ENCODE measurements at places on chromosomes 11 and 22.
A peak's percentile ranks its signal among the peaks of the same experiment; 100 is the strongest.

DNA sequence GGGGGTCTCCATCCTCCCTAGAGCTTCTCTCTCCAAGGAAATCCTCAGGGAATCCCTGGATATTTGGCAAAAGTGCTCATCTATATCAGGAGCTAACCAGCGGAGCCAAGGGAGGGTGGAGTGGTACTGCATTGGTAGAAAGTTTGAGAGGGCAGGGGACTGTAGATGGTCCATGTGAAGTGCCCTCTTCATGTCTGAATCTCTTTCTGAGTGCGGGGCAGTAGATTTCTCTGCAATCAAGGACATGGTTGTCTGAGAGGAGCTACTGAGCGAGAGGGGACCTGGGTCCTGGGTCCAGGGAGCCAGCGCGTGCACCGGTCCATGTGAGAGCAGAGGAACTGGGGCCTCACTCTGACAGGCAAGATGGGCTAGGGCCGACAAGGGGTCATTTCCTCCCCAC, 701 bp downstream of the DIXDC1 start:
- peak; percentile 47 for DNase-seq

GRCh38 chr11:61760946-61761345, 8.5 kb downstream of the MYRF start:
- DNase-seq = no peak

DNA sequence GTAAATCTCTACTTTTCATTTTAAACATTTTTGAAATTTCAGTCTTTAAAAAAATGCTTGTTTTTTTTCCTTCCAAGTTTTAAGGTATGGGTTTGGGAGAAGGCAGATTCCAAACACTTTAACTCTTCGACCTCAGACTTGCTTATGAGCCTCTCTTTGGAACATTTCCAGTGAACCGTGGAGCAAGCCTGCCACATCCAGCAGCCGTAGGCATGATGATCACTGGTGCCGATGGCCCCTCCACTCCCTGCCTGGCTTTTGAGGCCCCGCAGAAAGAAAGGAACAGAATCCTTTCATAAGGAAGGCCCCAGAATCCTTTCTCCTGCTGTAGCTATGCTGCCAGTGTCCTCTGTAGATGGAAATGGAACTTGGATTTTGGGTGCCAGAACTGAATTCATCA, 50.7 kb downstream of the BMAL1 start:
- DNase-seq = no peak

DNA sequence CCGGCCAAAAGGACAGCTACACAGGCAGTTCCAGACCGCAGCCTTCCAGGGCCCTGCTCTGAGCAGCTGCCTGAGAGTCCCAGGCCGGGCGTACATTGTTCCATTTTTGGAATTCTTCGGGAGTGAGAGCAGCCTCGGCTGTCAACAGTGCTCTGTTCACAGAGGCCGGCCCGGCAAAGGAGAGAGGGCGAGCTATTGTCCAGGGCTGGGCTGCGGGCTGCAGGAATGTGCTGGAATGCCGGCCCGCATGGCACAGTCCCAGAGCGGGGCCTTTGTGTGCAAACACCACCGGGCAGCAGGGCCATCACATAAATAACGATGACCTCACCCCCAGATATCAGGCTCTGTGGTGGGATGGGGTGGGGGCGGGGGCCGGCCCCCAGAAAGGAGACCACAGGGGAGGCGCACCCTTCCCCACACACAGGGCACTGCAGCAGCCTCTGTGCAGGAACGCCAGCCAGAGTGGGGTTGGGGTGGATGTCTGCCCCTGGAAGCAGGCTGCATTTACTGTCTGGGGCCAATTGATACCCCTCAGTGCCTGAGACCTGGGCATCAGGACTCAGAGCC, 15.8 kb downstream of the LINC01488 start:
- DNase-seq = peak; percentile 94

- DNase-seq = no peak
These were observed 186.6 kb downstream of the JRKL start for GRCh38 chr11:96576383-96576782.

DNA sequence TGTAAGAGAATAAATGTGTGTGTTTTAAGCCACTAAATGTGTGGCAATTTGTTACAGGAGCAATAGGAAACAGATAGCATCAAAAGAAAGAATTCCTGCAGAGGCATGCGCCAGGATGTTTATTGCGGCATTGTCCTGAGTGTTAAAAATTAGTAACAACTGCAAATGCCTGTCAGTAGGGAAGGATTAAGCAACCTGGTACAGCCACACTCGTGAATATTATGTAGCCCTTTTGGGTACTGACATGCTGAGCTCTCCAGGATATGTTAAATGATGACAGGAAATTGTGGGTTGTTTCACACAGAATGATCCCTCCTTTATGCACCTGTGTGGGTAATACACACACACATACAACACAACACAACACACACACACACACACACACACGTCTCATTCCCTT, 69.7 kb upstream of the MYOD1 start:
- no peak for DNase-seq

DNA sequence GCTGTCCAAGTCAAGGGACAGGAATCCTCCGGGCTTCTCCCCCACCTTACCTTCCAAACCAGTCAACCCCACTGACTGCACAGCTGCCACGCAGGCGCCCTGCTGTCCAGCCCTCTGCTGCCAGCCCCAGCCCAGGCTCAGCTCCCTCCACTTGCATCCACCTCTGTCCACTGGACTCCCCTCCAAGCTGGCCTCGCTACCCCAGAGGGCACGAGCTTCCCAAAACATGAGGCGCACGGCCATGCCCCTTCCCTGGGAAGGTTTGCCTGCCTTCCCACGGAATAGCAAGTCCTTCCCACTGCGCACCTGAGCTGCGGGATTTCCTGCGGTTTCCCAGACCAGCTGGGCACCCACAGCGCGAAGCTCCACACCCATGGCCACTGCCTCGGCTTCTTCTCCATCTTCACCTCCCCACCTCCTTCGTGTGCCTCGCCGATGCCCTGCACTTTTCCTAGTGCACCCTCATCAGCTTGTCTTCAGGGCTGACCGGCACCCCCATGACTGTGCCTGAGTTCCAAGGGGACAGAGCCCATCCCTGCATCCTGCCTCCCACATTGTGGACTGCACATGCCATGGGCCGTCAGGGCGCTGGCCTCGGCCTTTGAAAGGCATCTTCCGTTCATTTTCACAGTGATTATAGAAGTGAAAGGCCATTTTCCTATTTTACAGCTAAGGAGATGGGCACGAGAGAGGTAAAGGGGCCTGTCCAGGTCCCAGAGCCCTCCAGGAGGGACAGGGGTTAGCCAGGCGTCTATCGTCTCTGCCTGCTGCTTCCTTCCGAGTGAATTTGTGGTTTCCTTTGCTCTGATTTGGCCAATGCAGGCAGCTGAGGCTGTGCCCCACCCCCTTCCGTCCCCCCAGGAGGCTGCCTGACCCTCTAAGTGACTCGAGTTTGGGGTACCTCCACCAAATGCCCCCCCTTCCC, 16.4 kb downstream of the IFITM10 start:
- DNase-seq = no peak

DNA sequence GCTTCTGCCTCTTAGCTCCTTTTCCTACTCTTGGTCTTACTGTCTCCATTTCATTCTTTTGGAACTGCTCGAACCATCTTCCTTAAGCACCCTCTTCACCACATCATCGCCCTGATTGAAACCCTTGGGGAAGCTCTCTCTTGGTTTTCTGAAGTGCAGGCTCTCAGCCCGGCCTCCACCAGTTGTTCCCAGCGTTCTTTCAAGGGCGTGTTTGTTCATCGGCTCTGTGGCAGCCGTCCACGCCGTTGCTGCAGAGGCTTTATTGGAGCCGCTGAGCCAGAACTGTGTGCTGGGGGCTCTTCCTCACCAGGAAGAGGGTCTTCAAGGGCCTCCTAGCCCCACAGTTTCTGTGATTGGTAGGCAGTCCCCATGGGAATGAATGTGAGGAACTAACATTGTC, 214.1 kb downstream of the TBC1D22A start:
- DNase-seq = no peak

GRCh38 chr11:117045196-117045595, 53.0 kb downstream of the SIK3 start:
- DNase-seq = peak; percentile 90

GRCh38 chr11:65496304-65497140, 2.3 kb upstream of the MALAT1 start:
- peak; percentile 70 for DNase-seq

DNA sequence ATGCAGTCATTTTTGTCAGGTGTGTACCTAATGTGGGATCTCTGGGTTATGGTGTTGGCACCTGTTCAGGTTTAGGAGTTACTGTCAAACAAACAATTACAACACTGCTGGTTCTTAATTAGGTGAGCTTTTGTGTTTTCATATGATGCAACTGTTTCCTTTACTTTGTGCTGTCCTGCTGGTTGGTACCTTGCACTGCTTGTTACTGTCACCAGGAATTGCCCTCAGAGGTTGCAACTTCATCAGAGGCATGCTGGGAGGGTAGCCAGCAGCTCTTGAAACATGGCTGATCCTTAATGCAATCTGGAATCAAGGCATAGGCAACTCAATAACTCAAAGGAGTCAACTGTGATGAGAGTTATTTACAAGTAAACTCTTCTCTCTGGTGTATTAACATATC, 400.3 kb downstream of the MIAT start:
- DNase-seq = no peak

DNA sequence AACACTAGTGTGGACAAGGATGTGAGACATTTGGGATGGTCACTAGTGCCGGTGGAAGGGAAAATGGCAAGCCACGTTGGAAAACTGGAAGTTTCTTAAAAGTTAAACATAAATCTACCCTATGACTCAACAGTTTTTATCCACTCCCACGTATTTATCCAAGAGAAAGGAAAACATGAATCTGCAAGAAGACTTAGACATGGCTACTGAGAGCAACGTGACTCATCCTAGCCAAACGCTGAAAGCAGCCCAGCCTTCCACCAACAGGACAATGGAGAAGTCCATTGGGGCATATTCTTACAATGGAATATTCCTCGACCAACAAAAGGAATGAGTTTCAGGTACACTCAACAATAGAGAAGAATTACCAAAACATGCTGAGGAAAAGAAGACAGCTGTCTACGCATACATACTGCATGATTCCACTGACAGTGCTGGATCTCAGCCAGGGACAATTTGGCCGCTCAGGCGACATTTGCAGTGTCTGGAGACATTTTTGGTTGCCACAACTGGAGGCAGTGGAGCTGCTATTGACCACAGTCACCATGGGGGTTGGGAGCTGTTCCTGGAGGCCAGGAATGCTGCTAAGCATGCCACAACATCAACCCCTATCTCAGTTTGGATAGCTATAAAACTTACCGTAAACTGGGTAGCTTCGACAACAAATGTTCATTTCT, 21.2 kb downstream of the SYT13 start:
- DNase-seq = no peak

DNA sequence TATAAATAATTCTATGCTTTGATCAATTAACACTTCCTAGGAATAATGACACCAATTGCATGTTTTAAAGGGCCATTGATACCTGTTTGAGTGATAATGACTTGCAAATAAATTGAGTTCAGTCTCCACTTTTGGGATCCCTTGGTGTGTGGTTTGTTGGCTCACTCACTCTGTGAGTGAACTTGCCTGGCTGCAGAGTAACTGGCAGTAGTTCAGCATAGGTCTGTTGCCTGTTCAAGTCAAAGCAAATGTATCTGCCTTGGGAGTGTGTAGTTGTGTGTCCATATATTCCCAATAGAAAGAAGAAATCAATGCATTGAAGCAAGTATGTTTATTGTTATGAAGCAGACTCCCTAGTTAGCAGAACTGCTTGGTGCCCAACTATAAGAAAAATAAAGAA, 49.3 kb downstream of the TRIM44 start:
- DNase-seq = no peak

GRCh38 chr11:73162196-73162740, 20.1 kb upstream of the FCHSD2 start:
- DNase-seq = no peak

GRCh38 chr11:2540992-2541680, 96.3 kb downstream of the KCNQ1 start:
- DNase-seq = no peak

GRCh38 chr11:93734427-93735222, 6.7 kb downstream of the TAF1D start:
- DNase-seq = no peak

DNA sequence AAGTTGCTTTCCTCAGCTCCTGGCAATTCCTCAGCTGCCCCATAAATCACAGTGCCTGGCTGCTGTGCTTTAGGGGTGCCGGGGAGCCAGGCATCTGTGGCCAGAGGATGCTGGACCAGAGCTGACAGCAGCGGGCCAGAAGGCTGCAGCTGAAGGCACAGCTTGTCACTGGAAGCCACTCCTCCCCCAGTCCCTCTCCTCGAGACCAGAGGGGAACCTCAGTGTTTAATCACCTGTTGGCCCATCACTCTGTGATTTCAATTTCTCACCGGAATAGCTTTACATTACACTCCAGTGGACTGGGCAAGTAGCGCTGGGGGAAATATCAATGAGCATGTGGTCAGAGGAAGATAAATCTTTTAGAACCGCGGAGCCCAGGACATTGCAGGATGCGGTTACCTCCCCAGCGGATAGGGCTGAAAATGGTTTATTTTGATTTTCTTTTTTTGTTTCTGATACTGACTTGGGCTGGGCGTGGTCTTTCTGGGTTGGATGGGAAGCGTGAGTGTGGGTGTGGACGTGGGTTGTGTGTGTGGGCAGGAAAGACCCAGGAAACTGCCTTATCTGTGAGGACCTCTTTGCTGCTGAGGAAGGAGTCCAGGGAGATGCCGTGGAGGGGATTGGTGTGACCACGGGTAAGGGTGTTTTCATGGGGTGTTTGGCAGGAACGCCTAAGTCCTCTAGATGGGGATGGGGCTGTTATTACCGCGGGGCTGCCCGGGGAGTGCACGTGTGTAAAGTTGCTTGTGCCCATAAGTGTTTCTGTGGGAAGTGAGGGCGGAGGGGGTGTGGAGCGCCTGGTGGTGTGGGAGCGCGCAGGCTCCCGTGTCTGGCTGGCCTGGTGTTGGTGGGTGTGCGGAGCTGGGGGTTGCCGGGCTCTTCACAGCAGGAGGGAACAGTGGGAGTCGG, 4.0 kb downstream of the DAGLA start:
- DNase-seq = no peak

DNA sequence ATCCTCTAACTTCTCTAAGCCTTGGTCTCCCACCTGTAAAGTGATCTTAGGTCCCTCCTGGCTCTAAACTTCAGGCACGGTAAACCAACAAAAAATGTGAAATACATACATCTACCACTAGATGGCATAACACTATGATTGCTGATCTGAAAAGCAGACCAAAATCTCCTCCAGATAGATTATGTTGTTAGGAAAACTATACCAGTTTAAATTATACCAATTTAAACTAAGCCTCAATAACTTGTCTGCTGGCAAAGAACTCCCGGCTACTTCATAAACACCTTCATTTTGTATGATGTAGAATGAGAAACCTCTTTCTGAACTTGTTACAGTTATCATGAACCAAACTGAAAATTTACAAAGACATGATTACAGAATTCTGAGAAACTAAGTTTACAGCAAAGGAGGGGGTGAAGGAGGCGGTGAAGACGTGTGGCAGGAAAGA, 85.9 kb downstream of the SBF2 start:
- peak; percentile 30 for DNase-seq
